ENCODE measurements at places on chromosomes 5 and 9.

DNA sequence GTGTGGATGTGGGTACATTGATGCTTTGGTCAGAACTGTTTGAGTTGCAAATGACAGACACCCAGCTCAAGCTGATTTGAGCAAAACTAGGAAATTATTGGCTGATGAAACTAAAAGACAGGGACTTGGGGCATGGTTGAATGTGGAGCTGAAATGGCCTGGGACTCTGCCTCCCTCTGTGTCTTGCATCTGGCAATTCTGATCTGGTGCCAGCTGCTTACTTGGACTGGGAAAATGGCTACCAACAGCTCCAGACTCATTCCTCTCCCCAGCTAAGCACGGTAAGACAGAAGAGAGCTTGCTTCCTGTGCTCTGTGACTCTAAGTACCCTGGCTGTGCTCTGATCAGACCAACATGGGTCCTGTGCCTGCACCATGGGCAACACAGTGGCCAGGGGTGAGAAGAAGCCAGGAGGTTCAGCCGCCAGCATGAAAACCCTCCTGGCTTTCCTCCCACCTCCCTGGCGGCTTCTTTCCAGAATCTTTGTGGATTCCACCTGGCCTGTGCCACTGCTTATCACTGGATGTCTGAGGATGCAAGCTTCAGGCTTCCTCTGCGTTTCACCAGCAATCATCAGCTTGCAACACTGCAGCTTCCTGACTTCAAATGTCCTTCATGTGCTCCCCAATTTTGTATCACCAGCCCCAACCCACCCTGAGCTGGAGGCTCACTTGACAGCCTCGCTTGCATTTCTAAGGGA lies 44.1 kb downstream of the C5orf15 start:
- no peak for DNase-seq

- no peak for DNase-seq
These were observed 31.9 kb downstream of the ANKRD33B start for GRCh38 chr5:10595672-10596309.

DNA sequence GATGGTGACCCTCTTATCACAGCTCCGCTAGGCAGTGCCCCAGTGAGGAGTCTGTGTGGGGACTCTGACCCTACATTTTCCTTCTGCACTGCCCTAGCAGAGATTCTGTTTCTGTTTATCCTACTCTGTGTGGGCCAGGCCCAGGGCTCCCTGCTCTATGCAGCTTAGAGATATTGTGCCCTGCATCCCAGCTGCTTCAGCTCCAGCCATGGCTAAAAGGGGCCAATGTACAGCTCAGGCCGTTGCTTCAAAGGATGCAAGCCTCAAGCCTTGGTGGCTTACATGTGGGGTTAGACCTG lies 2030.7 kb upstream of the CDH9 start:
- no peak for DNase-seq

- no peak for DNase-seq
These were observed 1.1 kb downstream of the HSPA9 start for GRCh38 chr5:138573949-138574670.

DNA sequence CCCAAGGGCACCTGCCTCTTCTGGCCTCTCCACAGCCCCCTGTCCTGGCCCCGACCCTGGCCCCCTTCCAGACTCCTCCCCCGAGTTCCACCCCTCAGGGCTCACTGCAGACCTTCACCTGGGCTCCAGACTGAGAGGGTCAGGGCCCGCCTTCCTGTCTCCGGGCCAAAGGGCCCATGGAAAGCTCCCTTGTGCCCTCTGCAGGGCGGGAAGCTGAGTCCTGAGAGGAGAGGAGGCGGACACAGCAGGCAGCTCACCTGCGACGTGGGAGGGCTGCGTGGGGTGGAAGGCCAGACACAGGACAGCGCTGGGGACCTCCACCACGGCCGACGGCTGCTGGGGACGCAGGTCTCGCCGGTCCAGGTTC lies 20.6 kb downstream of the DYNC2I2 start:
- no peak for DNase-seq

DNA sequence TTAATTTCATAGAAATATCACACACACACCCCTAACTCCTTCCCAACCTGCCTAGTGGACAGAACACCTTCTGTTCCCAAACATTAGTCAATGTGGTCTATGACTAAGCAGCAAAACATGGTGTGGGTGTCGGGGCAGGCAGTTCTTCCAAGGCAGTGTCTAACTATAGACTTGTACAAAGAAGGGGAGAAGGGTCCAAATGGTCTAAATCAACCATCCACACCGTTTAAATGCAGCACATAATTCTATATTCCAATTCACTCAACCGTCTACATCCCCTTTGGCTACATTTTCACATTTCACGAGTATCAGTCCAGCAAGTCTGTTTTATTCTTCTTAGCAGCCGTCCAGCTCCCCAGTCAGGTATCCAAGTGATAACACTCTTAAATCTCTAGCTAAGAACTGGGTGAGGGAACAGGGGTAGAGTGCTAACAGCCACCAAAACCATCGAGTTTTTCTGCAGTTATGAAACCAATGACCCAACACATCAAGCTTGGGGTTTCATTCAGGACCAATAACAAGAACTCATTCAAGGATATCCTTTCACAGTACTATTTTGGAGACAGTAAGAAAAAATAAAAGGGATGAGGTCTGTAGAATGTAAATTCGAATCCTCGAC lies 3.3 kb downstream of the ZNF608 start:
- DNase-seq, result no peak

DNA sequence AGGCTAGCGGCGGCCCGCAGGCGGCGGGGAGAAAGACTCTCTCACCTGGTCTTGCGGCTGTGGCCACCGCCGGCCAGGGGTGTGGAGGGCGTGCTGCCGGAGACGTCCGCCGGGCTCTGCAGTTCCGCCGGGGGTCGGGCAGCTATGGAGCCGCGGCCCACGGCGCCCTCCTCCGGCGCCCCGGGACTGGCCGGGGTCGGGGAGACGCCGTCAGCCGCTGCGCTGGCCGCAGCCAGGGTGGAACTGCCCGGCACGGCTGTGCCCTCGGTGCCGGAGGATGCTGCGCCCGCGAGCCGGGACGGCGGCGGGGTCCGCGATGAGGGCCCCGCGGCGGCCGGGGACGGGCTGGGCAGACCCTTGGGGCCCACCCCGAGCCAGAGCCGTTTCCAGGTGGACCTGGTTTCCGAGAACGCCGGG lies 253 bp downstream of the SLC12A2 start:
- no peak for DNase-seq

DNA sequence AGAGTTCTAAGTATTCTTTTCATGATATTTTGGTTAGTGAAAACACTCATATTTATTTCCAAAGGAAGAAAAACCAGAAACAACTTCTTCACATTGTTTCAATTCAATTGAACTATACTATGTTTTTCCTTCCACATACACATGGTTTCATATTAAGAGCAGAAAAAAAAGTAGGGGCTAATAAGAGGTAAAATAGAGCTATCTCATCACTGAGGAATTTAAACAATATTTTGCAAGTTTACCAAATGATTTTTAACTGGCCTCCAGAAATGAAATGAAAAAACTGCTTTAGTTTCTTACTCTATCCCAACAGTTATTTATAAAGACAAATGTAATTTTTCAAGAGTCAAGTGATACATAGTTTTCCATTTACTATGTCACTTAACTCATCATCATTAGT lies 233.5 kb downstream of the RFX3 start:
- DNase-seq, result no peak

DNA sequence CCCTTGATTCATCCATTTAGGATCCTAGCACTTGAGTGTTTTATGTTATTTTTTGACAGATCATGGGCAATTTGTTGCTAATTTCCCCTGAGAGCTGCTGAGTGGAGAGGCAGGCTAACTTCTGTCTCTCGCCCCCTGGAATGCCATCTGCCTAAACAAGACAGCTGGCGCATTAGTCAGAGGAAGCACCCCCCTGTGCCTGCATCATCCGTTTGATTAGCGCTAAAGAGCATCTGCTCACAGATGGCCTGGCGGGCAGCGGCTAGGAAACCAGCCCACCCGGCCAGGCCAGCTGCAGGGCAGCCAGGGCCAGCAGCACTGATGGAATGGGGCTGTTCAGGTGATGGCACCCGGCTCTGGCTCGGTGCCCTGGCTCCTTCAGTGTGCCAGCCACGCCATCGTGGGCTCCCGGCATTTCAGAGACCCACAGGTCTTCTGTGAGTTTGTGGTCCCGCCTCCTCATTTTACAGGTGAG lies 22.9 kb upstream of the ASS1 start:
- DNase-seq, result no peak

DNA sequence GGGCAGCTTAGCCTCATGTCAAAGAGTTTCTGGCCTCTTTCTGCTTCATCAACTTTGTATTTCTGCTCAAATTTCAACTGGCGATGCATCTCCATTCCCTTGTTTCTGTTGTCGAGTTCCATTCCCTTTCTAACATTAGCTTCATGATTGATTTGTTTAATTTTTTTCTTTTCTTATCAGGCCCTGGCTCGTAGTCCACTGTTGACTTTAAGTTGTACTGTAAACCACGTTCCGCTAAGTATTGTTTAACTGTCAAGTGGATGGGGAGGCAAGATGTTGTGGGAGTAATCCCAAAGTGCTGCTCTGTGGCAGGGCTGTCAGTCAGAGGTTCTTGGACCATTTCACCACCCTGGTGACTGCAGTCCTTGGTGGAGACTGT lies 309.1 kb downstream of the PSAT1 start:
- DNase-seq, result no peak

DNA sequence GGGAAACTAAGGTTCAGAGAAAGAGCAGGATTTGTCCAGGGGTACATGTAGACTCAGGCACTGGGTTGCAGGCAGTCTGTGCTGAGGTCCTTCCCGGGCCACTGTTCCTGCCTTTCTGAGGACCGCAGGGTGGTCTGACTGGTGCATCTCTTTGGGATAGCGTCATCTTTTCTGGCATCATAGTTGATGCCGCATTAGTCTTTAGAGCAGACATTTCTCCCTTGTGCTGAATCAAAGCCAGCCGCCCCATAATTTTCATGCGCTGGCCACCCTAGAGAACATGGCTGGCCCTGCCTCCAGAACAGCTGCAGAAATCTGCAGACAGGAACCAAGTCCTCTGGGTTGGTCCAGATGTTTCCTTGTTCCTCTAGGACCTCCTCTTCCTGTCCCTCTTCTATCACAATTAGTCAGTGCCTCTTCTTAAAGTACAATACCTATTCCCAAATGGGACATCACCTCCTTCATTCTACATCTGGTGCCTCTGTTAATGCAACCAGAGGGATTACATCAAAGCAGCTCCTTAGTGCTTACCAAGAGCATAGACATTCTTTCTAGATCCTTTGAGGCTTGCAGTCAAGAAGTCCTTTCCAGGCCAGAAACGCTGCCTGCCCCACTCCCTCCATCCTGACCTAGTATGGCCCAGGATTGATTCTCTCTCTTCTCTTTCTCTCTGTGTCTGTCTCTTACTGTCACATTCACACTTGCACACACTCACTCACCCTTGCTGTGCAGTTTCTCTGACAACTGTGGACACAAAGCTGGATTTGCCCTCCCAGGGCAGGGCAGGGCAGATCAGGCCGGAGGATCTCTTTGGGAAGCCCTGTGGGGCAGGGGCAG lies 42.0 kb upstream of the ORM1 start:
- no peak for DNase-seq

GRCh38 chr5:87004101-87004500 lies 263.6 kb upstream of the RASA1 start:
- no peak for DNase-seq

GRCh38 chr5:176410486-176411180 lies 5.7 kb downstream of the CLTB start:
- DNase-seq, result no peak

DNA sequence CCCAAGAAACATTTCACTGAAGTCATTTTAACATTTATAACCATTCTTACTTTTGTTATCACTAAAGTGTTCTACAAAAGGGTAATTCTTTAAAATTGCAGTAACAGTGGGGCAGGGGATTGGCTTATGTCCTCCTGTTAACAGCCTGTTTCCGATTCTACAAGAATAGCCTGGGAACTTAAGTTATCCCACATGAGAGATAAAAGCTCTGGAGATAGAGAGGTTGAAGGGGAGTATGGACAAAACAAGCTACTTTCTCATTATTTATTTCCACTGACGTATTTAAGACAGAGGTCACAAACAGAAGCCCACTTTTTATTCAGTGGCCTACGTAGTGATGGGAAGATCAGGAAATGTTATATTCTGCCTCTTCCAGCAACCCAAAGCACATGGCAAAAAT lies 98.7 kb downstream of the EPB41L4A start:
- DNase-seq, result no peak

DNA sequence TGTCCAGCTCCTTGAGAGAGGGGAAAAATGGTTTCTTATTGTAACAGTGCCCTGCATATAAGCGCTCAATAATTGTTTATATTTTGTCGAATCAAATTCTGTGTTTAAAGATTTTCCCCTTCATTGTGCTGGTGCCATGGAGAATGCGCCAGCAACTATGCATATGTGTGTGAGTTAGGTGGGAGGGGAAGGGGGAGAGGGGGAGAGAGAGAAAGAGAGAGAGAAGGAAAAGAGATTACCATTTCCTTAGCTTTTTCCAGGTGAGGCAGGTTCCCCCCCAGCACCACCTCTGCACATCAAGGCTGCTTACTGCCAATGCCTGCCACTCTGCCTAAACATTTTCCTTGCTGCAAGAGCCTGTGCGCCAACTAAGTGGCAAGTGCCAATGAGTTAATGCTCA lies 111.0 kb downstream of the PJA2 start:
- DNase-seq, result no peak

DNA sequence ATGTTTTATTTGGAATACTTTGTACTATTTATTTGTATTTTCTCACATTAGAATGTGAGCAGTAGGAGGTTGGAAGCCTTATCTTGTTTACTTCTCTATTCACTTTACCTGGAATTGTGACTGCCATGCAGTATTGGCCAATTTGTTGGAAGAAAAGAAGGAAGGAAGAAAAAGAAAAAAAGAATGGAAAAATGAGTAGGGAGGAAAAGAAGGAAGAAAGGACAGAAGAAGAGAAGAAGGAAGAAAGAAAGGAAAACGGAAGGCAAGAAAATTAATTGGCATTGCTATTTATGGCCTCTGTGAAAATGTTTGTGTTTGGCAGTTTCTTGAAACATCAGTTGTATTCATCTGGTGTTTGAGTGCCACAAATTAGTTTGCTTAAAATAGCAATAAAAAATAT lies 575.2 kb upstream of the ZNF608 start:
- DNase-seq, result no peak

GRCh38 chr5:12647613-12648012 lies 743.4 kb upstream of the CTNND2 start:
- DNase-seq, result no peak

- no peak for DNase-seq
These were observed 425 bp downstream of the PTPA start for GRCh38 chr9:129111528-129112151.

DNA sequence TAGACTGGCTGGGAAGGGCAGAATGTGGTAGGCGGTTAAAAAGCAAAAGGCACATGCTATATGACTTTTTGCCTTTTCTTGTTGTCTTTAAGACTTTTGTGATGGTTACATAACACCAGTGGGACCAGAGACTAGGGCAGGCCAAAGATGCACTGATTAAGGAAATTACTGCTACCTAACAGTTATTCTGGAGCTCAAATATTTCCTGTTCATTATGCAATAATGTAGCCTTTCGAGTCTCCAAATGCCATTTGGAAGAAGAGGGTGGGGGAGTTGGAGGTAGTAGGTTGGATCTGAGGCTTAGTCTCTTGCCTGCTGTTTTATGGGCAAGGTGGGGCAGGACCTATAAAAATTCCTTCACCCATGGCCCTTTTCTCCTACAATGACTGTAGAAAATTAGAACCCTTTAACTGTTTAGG lies 51.7 kb downstream of the SH3GL2 start:
- no peak for DNase-seq

- DNase-seq, result no peak
These were observed 164.8 kb downstream of the DEPDC1B start for GRCh38 chr5:60535198-60535597.

- no peak for DNase-seq
These were observed 23.7 kb upstream of the LMNB1 start for GRCh38 chr5:126753227-126753626.
